HAP-1 (cell line): ENCODE measurements at places on chromosomes 11 and 22.

- peak; percentile 61 for DNase-seq
These were observed 1.8 kb downstream of the KCNK7 start for GRCh38 chr11:65593518-65594414.

GRCh38 chr11:13734530-13734929 is 66.1 kb downstream of the FAR1 start:
- DNase-seq: no peak

- DNase-seq: no peak
These were observed 9.4 kb downstream of the PLAAT2 start for GRCh38 chr11:63553759-63554158.

DNA sequence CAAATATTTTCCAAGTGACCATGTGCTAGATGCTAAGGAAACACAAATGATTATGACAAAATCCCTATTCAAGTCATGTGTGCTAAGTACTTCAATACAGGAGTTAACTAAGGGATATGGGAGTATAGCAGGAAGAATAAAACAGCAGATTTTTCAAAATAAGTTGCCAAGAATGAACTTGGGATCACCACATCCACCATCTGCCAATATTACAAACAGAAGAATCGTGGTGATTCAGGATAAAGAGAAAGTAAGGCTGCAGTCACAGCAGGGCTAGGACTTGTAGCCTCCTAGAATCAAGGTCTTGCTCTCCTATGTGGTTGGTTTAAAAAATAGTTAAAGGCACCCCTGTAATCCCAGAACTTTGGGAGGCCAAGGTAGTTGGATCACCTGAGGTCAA is 34.3 kb downstream of the MRTFA start:
- DNase-seq: no peak

DNA sequence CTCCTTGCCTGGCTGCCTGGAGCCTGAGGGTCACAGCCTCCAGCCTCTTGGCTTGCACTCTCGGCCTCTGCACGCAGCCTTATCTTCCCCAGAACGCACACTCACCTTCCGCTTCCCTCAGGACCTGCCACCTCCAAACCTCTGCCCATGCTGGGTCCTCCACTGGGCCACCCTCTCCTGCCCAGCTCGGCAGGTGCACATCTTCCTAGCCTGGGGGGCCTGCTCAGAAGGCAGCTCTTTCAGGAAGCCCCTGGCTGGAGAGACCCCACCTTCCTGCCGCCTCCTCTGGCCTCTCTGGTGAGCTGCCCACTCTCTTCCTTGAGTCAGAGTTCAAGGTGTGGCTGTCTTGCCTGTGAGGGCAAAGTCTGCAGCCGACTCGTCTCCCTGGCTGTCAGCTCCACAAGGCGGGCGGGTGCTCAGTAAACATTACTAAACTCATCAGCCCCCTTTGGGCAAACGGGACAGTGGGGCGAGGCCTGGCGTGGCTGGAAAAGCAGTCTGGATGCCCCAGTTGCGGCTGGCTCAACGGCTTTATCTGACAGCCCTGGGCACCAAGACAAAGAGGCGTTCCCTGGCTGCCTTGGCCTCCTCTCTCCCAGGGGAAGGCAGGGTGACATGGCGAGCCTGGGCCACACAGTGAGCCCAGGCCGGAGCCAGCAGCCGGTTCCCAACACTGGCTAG is 1.7 kb upstream of the LINC01488 start:
- no peak for DNase-seq

DNA sequence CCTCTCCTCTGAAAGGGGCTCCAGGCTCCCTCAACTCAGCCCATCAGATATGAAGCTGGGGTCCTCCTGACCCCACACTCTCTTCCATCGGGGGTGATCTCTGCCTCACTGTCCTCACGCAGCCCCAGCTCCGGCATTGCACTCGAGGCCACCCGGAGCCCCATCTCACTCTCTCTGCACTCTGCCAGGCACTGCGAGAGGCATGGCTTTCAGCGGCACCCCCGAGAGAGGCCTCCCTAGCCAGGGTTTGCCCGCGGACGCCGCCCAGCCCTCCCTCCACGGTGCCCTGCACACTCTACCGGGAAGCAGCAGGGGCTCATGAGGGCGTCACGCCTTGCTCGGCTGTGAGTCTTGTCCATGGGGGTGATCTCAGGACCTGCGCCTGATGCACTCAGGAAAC is 436.2 kb downstream of the BRD1 start:
- no peak for DNase-seq
